ENCODE measurements at places on chromosomes 1 and 21.

GRCh38 chr1:112998592-112999235 is 42.7 kb upstream of the SLC16A1 start:
- no peaks in the 10 kb centered on the region for H3K4me1 ChIP-seq
- no peak overlapping the region for H3K4me3 ChIP-seq
- H3K27me3 ChIP-seq: no peaks in the 10 kb centered on the region
- DNase-seq: peak; percentile 4
- H3K36me3 ChIP-seq: no peaks in the 10 kb centered on the region

- H3K4me1 ChIP-seq: peaks cover 22% of the 10 kb centered on the region
- DNase-seq: no peak
- H3K27me3 ChIP-seq: no peaks in the 10 kb centered on the region
- no peak overlapping the region for H3K27ac ChIP-seq
- H3K4me3 ChIP-seq: no peak overlapping the region
Observed at GRCh38 chr1:33258788-33259274, 2.5 kb downstream of the ZNF362 start.

DNA sequence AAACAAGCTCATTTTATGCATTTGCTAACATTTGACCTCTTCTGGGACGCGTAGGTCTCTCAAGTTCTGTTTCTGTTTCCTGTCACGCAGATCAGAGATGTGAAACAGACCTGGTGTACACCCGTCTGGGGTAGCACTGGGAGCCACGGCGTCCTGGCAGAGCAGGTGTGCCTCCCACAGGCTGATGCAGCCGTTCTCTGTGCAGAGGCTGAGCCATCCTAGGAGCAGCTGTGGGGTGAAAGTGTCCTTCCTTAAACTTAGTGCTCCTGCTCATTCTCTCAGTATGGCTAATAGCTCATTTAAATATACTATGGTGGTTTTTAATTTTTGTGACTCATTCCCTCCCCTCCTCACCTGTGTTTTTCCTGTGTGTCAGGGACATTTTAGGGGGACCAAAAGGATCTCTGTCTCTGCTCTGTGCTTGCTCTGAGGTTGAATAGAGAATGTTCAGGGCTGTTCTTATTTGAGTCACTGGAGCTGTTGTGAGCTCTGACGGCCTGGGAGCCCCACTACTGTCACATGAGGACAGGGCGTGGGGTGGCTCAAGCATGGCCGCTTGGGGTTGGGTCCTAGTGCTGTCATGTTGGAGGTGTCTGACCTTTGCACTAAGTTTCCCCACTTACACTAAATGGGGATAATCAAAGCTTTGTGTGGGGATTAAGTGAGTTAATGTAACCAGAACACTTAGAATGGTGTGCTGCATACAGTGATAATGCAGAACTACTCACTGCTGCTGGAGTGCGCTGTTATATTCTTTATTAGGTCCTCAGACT is 43.0 kb downstream of the GALNT2 start:
- no peak for DNase-seq
- H3K4me3 ChIP-seq: no peak overlapping the region
- H3K4me1 ChIP-seq: peaks cover 30% of the 10 kb centered on the region
- no peak overlapping the region for H3K27ac ChIP-seq
- H3K36me3 ChIP-seq: no peaks in the 10 kb centered on the region

GRCh38 chr1:187342495-187342894 is 513.7 kb downstream of the PLA2G4A start:
- H3K36me3 ChIP-seq: no peaks in the 10 kb centered on the region
- H3K27ac ChIP-seq: no peak overlapping the region
- no peak overlapping the region for H3K4me3 ChIP-seq
- H3K4me1 ChIP-seq: no peaks in the 10 kb centered on the region

DNA sequence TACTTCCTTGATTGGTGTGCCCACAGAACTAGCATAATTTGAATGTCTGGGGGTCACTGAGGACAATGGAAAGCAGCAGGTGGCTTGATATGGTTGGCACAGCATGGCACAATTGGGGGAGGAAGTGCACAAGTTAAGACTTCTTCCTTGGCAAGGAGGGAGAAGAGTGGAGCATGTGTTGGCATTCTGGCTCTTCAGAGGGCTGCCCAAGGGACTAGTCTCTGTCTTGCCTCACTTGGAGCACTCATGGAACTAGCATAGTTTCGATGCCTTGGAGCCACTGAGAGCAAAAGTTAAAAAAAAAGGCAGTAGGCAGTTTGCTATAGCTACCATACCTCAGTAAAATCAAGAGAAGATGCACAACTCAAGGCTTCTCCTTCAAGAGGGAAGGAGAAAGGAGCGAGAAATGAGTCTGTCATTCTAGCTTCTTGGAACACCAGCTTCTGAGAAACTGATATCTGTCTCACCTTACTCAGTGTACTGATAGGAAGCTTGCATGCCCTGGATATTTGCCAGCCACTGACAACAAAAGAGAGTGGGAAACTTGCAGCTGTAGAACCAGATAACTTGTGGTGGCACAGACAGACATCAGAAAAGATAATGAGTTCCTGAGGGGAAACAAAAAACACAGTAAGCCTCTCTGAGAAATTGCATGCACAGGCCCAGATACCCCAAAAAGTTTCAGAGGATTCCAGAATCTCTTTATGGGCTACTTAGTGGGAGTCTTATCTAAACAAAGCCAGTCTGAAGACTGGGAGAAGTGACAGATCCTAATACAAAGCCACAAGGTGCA is 207.5 kb upstream of the SAMSN1 start:
- no peak for DNase-seq
- no peaks in the 10 kb centered on the region for H3K27me3 ChIP-seq
- H3K4me1 ChIP-seq: no peaks in the 10 kb centered on the region
- H3K4me3 ChIP-seq: no peak overlapping the region
- H3K27ac ChIP-seq: no peak overlapping the region

DNA sequence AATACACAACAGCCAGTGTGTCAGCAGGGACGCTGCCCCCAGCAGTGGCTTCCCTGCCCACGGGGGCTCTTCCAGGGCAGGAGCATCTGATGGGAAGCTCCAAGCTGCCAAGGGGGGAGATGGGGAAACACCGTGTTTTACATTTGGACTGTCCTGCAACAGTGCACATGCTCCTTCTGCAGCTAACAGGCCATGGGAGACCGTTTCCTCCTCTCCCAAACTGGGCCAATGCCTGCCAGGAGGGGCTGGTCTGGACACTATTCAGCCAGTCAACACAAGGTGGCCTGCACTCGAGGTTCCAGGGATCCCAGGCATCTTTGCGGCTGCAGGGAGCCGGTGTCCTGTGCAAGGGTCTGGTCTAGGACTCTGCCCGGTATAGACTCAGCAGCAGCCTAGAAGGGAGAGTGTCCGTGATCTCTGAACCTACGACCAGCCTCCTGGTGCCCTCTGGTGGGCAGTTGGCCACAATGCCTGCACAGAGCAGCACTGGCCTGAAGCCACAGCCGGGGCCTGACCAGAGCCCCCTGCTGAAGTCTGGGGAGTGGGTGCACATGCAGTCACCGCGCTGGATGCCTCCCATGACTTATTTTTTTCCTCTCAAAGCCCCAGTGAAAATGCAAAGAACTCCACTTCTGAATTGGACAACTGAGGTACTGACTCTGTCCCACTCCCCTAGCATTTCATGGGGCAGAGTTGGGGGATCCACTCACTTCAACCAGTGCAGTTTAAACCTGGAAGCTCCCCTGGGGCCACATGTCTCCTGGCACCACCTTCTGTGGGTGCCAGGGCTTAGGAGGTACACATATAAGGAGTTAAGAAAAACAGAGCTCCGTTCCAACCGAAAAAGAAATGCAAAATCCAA is 33.3 kb downstream of the RCC2 start:
- H3K27ac ChIP-seq: no peak overlapping the region
- H3K36me3 ChIP-seq: no peaks in the 10 kb centered on the region
- peak; percentile 73 for DNase-seq
- H3K4me1 ChIP-seq: peaks cover 11% of the 10 kb centered on the region
- H3K4me3 ChIP-seq: no peak overlapping the region

- DNase-seq: no peak
- no peaks in the 10 kb centered on the region for H3K36me3 ChIP-seq
- no peak overlapping the region for H3K4me3 ChIP-seq
- H3K27me3 ChIP-seq: no peaks in the 10 kb centered on the region
Observed at GRCh38 chr21:17931080-17931479, 111.9 kb upstream of the C21orf91 start.

DNA sequence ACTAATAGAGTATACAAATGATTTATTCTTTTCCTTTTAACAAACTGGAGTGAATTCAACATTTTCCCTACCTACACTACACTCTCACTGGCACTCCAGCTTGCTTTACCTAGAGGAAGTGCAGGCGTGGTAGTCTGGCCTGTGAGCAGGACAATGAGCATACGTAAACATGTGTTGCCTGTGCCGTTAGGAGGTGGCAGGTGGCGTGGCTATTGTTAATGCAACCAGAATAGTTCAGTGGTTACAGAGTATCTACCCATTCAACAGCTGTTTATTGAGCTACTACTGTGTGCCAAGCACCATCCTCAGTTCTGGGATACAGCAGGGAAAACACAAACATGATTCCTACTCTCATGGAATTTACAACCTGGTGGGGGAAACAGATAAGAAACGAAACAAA is 299.7 kb upstream of the KAZN start:
- no peaks in the 10 kb centered on the region for H3K36me3 ChIP-seq
- DNase-seq: no peak
- H3K4me1 ChIP-seq: no peaks in the 10 kb centered on the region
- 0 out of 2 replicates have a peak, but pooled peaks cover 5% of the 10 kb centered on the region for H3K27me3 ChIP-seq
- no peak overlapping the region for H3K27ac ChIP-seq
- no peak overlapping the region for H3K4me3 ChIP-seq

GRCh38 chr1:208374391-208374941 is 130.3 kb upstream of the PLXNA2 start:
- no peaks in the 10 kb centered on the region for H3K36me3 ChIP-seq
- H3K27ac ChIP-seq: no peak overlapping the region
- no peak for DNase-seq

DNA sequence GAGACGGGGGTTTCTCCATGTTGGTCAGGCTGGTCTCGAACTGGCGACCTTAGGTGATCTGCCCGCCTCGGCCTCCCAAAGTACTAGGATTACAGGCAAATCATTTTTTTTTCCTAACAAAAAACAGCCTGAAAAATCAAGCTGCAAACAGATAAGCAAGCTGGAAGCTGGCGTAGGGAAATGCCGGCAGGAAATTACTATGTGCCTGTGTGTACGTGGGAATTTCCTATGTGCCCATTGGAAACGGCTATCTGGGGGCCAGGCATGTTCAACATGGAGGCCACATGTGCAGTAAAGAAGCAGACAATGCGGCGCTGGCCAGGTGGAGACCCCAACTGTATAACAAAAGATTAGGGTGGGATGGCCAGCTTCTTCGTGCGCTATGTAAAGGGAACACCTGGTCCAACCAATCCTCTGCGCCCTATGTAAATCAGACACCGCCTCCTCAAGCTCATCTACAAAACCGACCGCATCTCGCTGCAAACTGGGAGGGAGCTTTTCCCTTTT is 9.1 kb upstream of the AADACL4 start:
- H3K36me3 ChIP-seq: no peaks in the 10 kb centered on the region
- no peak overlapping the region for H3K4me3 ChIP-seq
- DNase-seq: no peak
- H3K27me3 ChIP-seq: no peaks in the 10 kb centered on the region
- no peak overlapping the region for H3K27ac ChIP-seq

- H3K4me3 ChIP-seq: no peak overlapping the region
- H3K27ac ChIP-seq: no peak overlapping the region
- no peak for DNase-seq
Observed at GRCh38 chr1:91764471-91765115, 121.4 kb downstream of the TGFBR3 start.

DNA sequence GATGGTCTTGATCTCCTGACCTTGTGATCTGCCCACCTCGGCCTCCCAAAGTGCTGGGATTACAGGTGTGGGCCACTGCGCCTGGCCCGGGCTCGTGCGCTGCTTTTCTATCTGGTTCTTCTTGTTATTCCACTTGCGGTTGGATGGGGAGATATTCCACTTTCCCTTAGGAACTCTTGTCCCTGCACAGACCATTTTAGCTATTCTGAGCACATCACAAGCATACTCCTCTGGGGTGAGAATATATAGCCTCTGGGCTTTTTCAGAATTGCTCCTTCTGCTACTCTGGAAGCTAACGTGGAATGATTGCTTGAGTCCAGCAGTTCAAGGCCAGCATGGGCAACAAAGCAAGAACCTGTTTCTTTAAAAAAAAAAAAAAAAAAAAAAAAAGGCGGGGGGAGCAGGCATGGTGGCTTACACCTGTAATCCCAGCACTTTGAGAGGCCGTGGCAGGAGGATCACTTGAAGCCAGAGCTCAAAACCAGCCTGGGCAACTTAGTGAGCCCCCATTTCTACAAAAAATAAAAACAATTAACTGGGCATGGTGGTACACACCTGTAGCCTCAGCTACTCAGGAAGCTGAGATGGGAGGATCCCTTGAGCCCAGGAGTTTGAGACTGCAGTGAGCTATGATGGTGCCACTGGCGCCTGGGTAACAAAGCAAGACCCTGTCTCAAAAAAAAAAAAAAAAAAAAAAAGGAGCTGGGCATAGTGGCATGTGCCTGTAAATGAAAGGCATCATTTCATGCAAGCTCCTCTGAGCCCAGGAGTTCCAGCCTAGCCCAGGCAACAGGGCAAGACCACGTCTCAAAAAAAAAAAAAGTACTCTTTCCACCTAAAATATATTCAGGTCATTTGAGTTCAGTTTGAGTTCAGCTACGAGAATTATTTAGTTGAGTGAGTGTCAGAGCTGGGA is 11.8 kb upstream of the PGD start:
- H3K27me3 ChIP-seq: no peaks in the 10 kb centered on the region
- H3K4me3 ChIP-seq: 0 out of 2 replicates have a peak overlapping the region, but pooled peaks have one; percentile 9
- peaks cover 23% of the 10 kb centered on the region for H3K4me1 ChIP-seq
- no peak for DNase-seq

- H3K4me3 ChIP-seq: no peak overlapping the region
- DNase-seq: no peak
- no peaks in the 10 kb centered on the region for H3K27me3 ChIP-seq
- 0 out of 2 replicates have a peak, but pooled peaks cover 8% of the 10 kb centered on the region for H3K36me3 ChIP-seq
- no peaks in the 10 kb centered on the region for H3K4me1 ChIP-seq
- H3K27ac ChIP-seq: no peak overlapping the region
Observed at GRCh38 chr21:46269466-46269865, 15.9 kb downstream of the MCM3AP start.

DNA sequence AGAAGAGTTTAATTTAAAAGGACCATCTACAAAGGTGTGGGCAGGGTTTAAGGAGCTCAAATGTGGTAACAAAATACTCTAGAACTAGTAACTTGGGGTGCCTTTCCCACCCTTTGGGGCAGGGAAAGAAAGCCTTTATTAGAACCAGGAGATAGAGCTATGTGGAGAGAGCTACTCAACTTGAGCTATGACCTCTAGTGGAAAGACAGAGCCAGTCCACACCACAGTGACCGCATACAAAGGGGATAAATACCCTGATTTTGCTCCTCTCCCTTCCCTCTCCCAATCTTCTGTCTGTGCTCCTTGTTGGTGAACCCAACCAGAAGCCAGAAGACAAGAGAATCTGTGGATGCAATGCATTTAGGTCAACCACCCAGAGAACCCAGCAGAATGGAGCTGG is 54.4 kb upstream of the JAK1 start:
- H3K27ac ChIP-seq: no peak overlapping the region
- no peaks in the 10 kb centered on the region for H3K36me3 ChIP-seq
- H3K27me3 ChIP-seq: no peaks in the 10 kb centered on the region
- no peaks in the 10 kb centered on the region for H3K4me1 ChIP-seq

- H3K36me3 ChIP-seq: no peaks in the 10 kb centered on the region
- H3K27ac ChIP-seq: no peak overlapping the region
- DNase-seq: no peak
- no peaks in the 10 kb centered on the region for H3K4me1 ChIP-seq
- no peaks in the 10 kb centered on the region for H3K27me3 ChIP-seq
- H3K4me3 ChIP-seq: no peak overlapping the region
Observed at GRCh38 chr1:24910751-24911650, 19.1 kb downstream of the RUNX3 start.

Measured in PC-9 (cell line).